Skeletal muscle cell (primary cell): ENCODE measurements at places on chromosomes 3 and 15.

- DNase-seq = no peak
Measured at GRCh38 chr3:11131371-11131770, 22.9 kb upstream of the HRH1 start.

- no peak for DNase-seq
Measured at GRCh38 chr15:79051941-79052731, 38.4 kb downstream of the RASGRF1 start.

DNA sequence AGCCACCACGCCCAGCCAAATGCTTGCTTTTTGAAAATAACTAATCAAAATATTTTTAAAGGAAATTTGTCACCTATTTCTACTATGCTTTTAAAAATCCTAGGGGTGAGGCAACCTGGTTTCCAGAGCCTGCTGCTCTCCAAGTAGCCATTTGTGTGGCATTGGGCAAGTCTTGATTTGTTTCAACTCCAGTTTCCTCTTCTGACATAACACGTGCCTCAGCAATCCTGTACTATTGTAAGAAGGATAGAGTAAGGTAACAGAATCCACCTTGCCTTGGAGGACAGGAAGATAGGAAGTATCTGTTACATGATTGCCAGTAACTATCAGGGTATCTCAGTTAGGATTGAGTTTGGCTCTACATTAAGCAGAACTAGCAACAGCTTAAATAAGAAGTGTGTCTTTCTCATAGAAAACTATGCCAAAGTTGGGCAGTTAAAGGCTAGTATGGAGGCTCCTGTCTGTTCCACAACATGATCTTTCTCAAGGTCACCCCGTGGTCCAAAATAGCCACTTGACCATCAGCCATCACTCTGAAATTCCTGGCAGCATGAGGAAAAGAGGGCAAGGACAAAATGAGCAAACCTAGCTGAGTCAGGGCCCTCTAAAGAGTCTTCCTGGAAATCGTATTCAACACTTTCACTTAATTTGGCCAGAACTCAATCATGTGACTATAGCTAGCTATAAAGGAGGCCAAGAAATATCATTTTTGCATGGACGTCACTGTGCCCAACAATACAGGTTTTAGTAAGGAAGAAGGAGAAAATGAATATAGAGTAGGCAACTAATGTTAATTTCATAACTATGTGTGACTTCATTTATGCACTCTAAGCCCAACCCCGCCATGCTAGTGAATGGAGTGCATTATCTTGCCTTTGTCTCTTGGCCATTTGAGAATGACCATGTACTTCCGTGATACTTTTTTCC, 66.1 kb downstream of the HMG20A start:
- DNase-seq = no peak

- DNase-seq = no peak
Measured at GRCh38 chr15:78059110-78059839, 18.2 kb downstream of the TBC1D2B start.

- DNase-seq = no peak
Measured at GRCh38 chr3:182292591-182292990, 500.7 kb upstream of the ATP11B start.

GRCh38 chr3:190118438-190118837, 2.3 kb downstream of the P3H2 start:
- DNase-seq = no peak

DNA sequence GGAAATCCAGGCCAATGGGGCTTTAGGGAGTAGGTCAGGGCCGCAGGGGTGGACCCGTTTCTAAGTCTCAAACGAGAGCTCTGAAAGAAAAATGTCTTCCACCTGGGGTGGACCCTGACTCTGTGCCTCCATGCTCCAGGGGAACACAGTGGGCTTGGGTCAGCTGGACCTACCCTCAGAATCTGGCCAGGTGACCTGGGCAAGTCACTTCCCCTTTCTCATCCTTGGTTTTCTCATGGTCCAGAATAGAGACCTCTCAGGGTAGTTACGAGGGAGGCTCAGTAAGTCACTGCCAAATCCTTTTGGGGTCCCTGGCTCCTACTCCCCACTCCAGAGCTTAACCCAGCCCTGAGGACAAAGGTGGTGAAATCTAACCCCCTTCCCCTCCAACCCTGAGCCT, 25.8 kb downstream of the EFCAB12 start:
- no peak for DNase-seq

DNA sequence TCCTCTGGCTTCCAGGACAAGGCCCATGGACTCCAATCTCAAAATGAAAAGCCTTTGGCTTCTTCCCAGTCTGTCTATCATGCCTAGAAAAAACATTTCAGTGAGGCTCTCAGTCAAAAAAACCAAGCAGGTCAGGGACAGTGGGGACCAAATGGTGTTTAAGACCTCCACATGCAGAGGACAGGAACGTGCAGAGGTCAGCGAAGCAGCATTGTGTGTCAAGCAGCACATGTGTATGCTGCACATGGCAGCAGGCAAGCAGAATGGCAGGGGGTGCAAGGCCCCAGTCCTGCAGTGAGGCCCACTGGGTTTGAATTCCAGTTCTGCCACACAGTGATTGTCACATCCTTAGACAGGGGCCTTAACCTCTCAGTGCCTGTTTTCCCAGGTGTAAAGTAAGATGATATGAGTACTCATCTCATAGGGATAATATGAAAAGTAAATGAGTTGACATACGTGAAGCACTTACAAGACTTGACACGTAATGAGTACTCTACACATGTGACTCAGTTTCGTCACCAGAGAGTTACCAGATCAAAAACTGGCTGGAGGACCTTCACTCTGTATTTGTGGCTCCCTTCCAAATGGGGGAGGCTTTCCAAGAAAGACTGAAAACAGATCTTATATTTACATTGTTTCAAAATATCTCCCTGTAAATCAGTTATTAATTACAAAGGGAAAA, 11.2 kb downstream of the STIMATE start:
- no peak for DNase-seq

GRCh38 chr3:53420831-53421230, 73.5 kb upstream of the DCP1A start:
- DNase-seq = no peak

DNA sequence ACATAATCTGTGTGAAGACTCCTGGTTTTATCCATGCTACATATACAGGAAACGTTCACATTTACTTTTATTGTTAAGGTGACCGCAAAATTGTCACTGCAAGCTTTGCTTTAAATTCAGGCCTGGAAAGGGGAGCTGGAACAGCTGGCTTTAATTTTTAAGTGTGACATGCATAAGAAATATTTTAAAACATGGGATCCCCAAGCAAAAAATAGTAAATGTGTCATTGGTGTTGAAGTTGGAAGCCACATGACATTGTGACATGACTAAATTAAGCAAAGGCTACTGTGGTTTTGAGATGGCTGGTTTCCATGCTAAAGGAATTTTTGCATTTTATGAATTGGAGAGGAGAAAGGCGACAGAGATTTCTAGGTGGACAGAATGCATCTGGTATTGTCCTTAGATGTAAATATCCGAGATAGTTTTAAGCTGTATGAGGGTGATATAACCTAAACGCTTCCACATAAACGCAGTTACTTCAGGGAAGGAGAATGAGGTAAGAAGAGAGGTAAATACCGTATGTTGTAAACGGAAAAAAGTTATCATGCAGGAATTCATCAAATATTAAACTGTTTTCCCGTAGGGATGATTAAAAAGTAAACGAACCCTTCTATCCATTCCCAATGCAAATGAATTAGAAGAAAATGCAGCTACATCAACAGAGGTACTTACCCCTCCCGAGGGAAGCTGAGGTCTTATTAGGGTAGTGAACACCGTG, 927 bp upstream of the FYTTD1 start:
- DNase-seq = no peak

DNA sequence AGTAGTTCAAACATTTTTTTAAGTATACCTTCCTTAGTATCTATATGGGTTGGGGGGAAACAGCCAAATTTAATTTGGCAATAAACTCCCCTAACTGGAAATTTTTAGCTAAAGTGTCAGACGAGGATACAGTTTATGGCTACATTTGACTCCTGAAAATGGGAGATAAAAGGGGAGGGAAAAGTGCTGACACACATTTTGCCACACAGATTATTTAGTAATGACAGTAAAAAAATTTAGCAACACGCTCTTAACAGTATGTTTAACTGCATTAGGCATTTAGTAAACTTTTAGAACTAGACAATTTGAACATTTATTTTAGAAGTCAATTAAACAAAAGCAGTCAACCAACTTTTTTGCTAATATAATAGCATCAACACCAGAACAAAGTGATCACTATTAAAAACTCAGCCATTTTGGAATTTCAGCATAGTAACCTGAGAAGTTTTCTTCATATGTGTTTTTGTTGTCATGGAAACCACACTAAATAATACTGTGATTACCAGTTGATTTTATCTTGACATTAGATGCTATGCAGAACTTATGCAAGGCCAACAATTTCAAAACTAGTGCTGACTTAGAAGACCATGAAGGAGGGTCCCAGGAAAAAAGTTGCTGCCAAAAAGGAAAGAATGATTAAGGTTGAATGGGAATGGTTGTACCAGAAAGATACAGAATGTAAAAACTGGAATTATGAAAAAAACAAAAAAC, 47.0 kb upstream of the TFG start:
- DNase-seq = no peak

- DNase-seq = no peak
Measured at GRCh38 chr15:94370936-94371285, 139.6 kb downstream of the MCTP2 start.

- DNase-seq = no peak
Measured at GRCh38 chr3:183114384-183115178, 15.3 kb upstream of the MCCC1 start.

GRCh38 chr15:41979493-41980266, 7.3 kb upstream of the EHD4 start:
- DNase-seq = no peak

DNA sequence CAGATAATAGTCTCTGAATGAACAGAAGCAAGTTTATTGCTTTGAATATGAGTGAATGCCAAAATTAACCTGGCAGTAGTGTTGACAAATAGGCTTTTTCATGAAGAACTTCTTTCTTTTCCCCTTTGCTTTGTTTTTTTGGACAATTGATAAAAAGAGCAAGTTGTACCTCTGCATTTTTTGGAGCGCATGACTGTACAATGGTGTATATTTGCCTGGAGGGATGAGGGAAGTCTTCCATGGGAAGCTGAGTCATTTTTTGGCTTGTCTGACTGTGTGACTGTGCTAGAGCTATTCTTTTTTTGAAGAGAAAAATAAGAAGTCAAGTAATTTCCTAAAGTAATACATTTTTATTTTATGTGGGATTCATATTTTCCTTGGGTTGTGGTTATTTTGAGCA, 186.9 kb downstream of the KLHL25 start:
- DNase-seq = no peak

DNA sequence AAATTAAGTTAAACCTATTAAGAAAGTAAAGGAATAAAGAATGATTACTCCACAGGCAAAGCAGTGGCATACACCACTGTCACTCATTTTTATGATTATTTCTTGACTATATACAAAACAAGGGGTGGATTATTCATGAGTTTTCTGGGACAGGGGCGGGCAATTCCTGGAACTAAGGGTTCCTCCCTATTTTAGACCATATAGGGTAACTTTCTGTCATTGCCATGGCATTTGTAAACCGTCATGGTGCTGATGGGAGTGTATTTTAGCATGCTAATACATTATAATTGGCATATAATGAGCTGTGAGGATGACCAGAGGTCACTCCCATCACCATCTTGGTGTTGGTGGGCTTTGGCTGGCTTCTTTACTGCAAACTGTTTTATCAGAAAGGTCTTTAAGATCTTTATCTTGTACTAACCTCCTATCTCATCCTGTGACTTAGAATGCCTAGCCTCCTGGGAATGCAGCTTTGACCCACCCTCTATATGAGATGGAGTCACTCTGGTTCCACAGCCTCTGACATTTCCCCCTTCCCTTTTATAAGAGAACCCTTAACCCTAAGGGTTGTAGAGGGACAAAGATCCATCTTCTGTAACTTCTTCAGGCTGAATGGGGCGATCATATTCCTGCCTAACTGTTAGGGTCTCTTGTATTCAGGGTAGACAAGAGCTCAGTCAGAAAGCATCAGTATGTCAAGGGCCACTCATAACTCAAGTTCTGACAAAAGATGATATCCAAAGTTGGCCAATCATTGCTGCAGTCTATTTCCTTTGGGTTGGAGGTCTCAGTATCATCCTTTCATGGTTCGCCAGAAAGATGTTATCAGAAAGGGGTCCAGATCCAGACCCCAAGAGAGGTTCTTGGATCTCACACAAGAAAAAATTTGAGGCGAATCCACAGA, 79.5 kb upstream of the LIPC start:
- DNase-seq = no peak

GRCh38 chr3:135226057-135226456, 431.0 kb downstream of the EPHB1 start:
- DNase-seq = no peak

- DNase-seq = no peak
Measured at GRCh38 chr3:109392293-109392692, 54.9 kb upstream of the DPPA4 start.

GRCh38 chr3:9826815-9827573, 16.8 kb downstream of the RPUSD3 start:
- DNase-seq = no peak

DNA sequence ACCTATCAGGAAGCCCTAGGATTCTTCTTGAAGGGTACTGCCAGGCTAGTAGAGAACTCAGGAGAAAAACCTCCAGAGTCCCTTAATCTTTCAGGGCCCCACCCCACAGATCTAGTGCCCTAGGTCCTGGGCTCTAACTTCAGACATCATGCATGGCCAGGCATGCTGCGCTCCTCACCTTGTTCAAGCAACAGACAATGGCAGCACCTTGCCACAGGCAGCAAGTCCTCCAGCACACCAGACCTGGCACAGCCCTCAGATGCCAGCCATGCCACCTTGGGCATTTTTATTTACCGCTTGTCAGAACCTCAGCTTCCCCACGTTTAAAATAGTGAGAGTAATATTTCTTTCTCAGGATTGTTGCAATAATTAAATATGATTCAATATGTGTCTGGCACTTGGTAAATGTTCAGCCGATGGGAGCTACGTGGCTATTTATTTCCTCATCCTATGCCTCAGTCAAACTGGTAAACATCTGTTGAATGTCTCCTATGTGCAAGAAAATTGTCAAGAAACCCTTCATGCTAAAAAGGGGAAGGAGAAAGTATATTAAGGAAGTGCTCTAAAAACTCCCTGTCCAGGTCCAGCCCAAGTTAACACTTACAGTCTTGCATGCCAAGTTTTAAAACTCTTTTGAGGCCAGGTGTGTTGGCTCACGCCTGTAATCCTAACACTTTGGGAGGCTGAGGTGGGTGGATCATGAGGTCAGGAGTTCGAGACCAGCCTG, 14.5 kb upstream of the CCR1 start:
- DNase-seq = no peak

GRCh38 chr3:128418900-128419299, 47.8 kb downstream of the DNAJB8 start:
- DNase-seq = no peak

- DNase-seq = no peak
Measured at GRCh38 chr15:95511671-95512070, 818.8 kb upstream of the NR2F2 start.

DNA sequence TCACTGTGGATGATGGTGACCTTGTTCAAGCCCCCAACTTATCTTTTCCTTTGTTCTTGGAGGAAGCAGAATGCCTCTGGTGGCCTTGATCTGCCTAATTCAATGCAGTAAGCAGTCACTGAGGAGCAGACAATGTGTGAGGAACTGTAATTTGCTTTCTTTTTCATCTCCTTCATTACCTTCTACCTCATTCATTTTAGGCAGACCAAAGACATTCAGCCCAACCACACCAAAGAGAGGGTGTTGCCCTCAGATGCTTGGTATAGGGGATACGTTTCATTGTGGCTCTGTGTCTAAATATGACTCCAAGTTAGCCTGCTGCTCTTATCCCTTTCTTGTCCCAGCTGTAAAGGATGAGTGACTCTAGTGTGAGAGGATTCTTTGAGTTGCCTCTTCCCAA, 15.3 kb downstream of the EXOSC7 start:
- DNase-seq = no peak
